ENCODE measurements at places on chromosomes 5 and 9. TPM values are rescaled to one million over a fixed set of nuclear protein-coding genes. Genes with fewer than 3 reads are reported as not detected.

GLRA1 gene
- total RNA-seq, result not detected

GRCh38 chr5:178278358-178279023 lies 45.9 kb upstream of the PHYKPL start:
- H3K36me3 ChIP-seq, result no peaks in the 10 kb centered on the region
- peaks cover 3% of the 10 kb centered on the region for H3K4me1 ChIP-seq
- no peak overlapping the region for H3K4me3 ChIP-seq
- H3K27ac ChIP-seq, result no peak overlapping the region

GRCh38 chr9:122518841-122519240 lies at the start of gene OR1J4:
TSS of gene OR1J4 (plus strand) at chr9:122519141. CDS start at chr9:122519141, 0 bp downstream.
- no peak for DNase-seq
- H3K36me3 ChIP-seq, result no peaks in the 10 kb centered on the region
- H3K27ac ChIP-seq, result no peak within 1 kb of the TSS
- no peaks in the 10 kb centered on the region for H3K4me1 ChIP-seq
- H3K27me3 ChIP-seq, result peaks cover 10% of the 10 kb centered on the region

DNA sequence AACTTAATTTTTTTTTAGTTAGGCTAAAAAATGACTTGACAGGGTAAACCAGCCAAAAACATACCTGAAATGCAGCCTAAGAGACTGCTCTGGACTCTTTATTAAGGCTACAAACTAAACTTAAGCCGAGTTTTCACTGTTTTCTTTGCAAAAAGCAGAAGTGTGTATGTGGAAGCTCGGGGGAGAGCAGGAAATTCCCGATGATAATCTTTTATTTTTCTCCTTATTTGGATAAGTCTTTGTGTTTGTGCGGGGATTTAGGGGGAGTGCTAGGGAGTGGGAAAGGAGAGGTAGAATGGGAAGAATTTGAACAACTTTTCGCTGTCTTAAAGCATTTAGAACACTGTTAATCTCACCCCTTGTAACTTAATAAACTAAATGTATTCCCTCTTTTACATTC lies 30.7 kb upstream of the GPR21 start:
- H3K4me1 ChIP-seq, result peaks cover 7% of the 10 kb centered on the region
- H3K27me3 ChIP-seq, result no peaks in the 10 kb centered on the region
- DNase-seq, result no peak
- peaks cover 16% of the 10 kb centered on the region for H3K36me3 ChIP-seq
- no peak overlapping the region for H3K27ac ChIP-seq
- no peak overlapping the region for H3K4me3 ChIP-seq

All from activated CD4-positive, alpha-beta memory T cell treated with anti-CD3 and anti-CD28 coated beads, Interleukin-2, amount 10 ng/mL, durations not matched to agents 7 days and 5 days (primary cell).